B cell (primary cell): ENCODE measurements at places on chromosomes 5 and 9. TPM values are rescaled to one million over a fixed set of nuclear protein-coding genes. Genes with fewer than 3 reads are reported as not detected.

DNA sequence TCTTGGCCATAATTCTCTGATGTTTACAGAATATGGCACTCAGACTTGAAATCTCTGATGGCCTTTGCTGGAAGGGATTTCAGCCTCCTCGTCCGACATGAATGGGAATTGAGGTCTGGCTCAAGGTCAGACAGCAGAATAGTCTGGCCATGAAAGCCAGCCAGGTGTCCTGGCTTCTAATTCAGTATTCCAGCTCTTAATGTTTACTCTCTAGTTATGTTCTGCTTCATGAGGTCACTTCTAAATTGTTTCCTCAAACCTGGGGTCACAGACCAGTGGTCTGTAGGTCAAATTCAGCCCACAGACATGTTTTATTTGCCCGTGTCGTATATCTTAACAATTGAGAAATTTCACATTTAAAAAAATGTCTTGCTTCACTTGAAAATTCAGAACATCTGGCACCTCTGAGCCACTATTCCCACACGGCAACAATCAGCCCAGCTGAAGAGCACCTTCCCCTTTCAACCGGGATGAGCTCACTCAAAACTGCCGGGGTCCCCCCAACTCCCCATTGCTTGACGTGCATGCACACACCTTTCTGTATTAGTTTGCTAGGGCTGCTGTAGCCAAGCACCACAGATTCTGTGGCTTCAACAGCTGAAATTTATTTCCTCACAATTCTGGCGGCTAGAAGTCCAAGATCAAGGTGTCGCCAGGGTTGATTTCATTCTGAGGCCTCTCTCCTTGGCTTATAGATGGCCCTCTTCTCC is 243.5 kb downstream of the ENC1 start:
- H3K27ac ChIP-seq, result no peak overlapping the region
- DNase-seq, result no peak
- H3K27me3 ChIP-seq, result no peaks in the 10 kb centered on the region
- H3K4me3 ChIP-seq, result no peak overlapping the region

The CAMK2A gene
- total RNA-seq, result not detected in 2 replicates

GRCh38 chr9:109002141-109002540 is 11.2 kb downstream of the CTNNAL1 start:
- H3K27ac ChIP-seq, result no peak overlapping the region
- no peak overlapping the region for H3K4me3 ChIP-seq
- DNase-seq, result no peak
- no peaks in the 10 kb centered on the region for H3K27me3 ChIP-seq
- no peaks in the 10 kb centered on the region for H3K4me1 ChIP-seq

- no peaks in the 10 kb centered on the region for H3K4me1 ChIP-seq
- H3K36me3 ChIP-seq, result no peaks in the 10 kb centered on the region
- H3K4me3 ChIP-seq, result no peak overlapping the region
- DNase-seq, result no peak
- H3K27ac ChIP-seq, result no peak overlapping the region
Observed at GRCh38 chr9:108389056-108389455, 466.7 kb downstream of the ACTL7B start.

The IFNB1 gene
- not detected in 2 replicates for total RNA-seq

- DNase-seq, result no peak
- no peaks in the 10 kb centered on the region for H3K36me3 ChIP-seq
- H3K27me3 ChIP-seq, result no peaks in the 10 kb centered on the region
- no peak overlapping the region for H3K27ac ChIP-seq
Observed at GRCh38 chr5:83815661-83816060, 95.0 kb upstream of the HAPLN1 start.

DNA sequence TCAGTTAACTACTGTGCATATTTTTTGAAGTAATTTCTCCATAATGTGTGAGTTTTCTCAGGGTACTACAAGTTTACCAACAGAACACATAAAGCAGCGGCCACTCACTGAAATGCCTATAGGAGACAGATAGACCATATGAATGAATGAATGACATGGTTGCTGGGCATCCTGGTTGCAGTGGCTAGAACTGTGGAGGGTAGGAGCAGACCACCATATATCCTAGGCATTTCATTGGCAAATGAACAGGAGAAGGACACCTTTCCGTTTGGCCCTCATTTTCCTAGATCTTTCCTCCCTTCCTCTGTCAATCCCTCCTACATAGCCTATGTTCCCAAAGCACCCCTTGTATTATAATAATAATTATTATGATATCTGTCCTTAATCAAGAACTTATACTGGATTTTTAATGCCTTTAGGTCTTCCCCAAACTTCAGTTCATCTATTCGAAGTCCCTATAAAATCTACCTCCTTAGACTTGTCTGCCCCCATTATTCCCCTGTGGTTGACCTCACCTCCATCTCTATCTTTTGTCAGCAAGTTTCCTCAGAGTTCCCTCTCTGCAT is 472.2 kb downstream of the RAB3C start:
- H3K4me1 ChIP-seq, result no peaks in the 10 kb centered on the region
- no peaks in the 10 kb centered on the region for H3K36me3 ChIP-seq
- no peak overlapping the region for H3K4me3 ChIP-seq
- no peak overlapping the region for H3K27ac ChIP-seq
- no peak for DNase-seq

GRCh38 chr9:136705564-136705963 is 6.8 kb upstream of the DIPK1B start:
- peaks cover 26% of the 10 kb centered on the region for H3K4me1 ChIP-seq
- DNase-seq, result no peak
- H3K4me3 ChIP-seq, result no peak overlapping the region

DNA sequence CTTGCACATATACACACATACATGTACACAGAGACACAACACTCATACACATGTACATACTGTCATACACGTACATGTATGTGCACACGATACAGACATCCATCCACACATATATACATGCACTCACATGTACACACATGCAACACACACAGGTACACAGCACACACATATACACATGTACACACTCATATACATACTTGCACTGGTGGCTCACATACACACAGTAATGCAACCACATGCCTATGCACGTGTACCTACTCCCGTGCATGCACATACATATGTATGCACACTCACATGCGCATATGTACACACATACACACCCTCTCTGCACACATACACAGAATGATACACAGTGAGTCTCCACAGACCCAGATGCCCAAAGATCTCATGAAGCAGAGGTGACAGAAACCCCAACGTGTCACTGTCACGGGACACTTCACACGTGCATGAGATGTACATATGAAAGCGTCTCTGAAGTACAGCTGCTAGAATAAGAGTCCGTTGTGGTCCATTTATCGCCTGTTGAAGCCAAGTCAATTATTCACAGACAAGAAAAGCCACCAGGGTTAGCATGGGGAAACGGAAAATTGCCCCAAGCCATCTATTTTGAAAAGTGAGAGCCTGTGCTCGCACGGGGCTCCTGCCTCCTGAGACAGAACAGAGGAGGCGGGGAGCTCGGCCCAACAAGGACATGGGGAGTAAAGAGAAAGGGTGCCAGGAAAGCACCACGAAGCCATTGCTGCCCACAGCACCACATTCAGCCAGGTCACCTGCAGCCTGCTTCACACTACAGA is 24.9 kb downstream of the LPCAT1 start:
- peak overlapping the region; percentile 96 for H3K27ac ChIP-seq
- peaks cover 100% of the 10 kb centered on the region for H3K4me1 ChIP-seq
- DNase-seq, result peak; percentile 84
- no peaks in the 10 kb centered on the region for H3K36me3 ChIP-seq
- H3K27me3 ChIP-seq, result no peaks in the 10 kb centered on the region
- H3K4me3 ChIP-seq, result no peak overlapping the region

GRCh38 chr9:112378328-112379176 is 1.4 kb upstream of the HSDL2 start:
- H3K4me1 ChIP-seq, result peaks cover 25% of the 10 kb centered on the region
- H3K36me3 ChIP-seq, result no peaks in the 10 kb centered on the region
- H3K4me3 ChIP-seq, result peak overlapping the region; percentile 92
- DNase-seq, result peak; percentile 23

The OR1J2 gene
- not detected in 2 replicates for total RNA-seq

The SEMA5A gene
- not detected in 2 replicates for total RNA-seq

DNA sequence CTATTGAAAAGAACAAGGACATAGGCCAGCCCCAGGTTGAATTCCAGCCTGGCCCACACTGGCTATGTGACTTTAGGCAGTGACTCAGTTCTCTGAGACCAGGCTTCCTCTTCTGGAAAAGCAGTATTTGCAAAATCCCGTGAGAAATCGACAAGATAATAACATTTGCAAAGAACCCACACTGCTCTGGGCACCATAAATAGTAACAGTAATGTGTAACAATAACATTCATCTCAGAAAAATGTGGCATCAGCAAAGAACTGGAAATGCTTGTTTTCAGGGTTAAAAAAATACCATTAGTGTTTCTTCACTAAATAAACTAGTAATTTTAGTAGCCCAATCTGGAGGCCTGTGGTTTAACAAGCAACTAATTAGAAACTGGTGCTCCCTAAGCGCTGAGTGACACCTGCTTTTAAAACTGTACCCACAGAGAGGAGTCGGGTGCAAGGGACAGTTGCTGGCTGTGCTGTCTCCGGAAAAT is 148.4 kb downstream of the TTLL11 start:
- DNase-seq, result no peak
- H3K36me3 ChIP-seq, result no peaks in the 10 kb centered on the region
- H3K4me3 ChIP-seq, result no peak overlapping the region

The NACC2 gene
- total RNA-seq, result 1.9 and 2.2 TPM in 2 replicates

GRCh38 chr5:160237571-160238093 is 8.3 kb downstream of the FABP6 start:
- no peak overlapping the region for H3K4me3 ChIP-seq
- no peak for DNase-seq
- no peaks in the 10 kb centered on the region for H3K27me3 ChIP-seq
- H3K27ac ChIP-seq, result no peak overlapping the region
- no peaks in the 10 kb centered on the region for H3K36me3 ChIP-seq

GRCh38 chr5:156399323-156399722 is 72.4 kb downstream of the SGCD start:
- no peak for DNase-seq
- no peak overlapping the region for H3K27ac ChIP-seq
- H3K27me3 ChIP-seq, result no peaks in the 10 kb centered on the region
- peaks cover 10% of the 10 kb centered on the region for H3K4me1 ChIP-seq
- H3K36me3 ChIP-seq, result no peaks in the 10 kb centered on the region

- H3K36me3 ChIP-seq, result no peaks in the 10 kb centered on the region
- H3K27me3 ChIP-seq, result no peaks in the 10 kb centered on the region
- H3K27ac ChIP-seq, result no peak overlapping the region
- H3K4me3 ChIP-seq, result no peak overlapping the region
- H3K4me1 ChIP-seq, result no peaks in the 10 kb centered on the region
Observed at GRCh38 chr5:68500813-68501212, 285.3 kb downstream of the PIK3R1 start.

- no peak for DNase-seq
- no peak overlapping the region for H3K27ac ChIP-seq
- H3K36me3 ChIP-seq, result no peaks in the 10 kb centered on the region
Observed at GRCh38 chr5:128480906-128481633, 57.0 kb downstream of the FBN2 start.

GRCh38 chr5:36614657-36615308 is 8.4 kb downstream of the SLC1A3 start:
- H3K4me1 ChIP-seq, result no peaks in the 10 kb centered on the region
- no peak for DNase-seq
- peaks cover 3% of the 10 kb centered on the region for H3K27me3 ChIP-seq
- no peak overlapping the region for H3K4me3 ChIP-seq
- no peak overlapping the region for H3K27ac ChIP-seq

GRCh38 chr5:139481122-139481533 is 1.4 kb downstream of the STING1 start:
- no peaks in the 10 kb centered on the region for H3K36me3 ChIP-seq
- H3K27me3 ChIP-seq, result no peaks in the 10 kb centered on the region
- no peak overlapping the region for H3K4me3 ChIP-seq

DNA sequence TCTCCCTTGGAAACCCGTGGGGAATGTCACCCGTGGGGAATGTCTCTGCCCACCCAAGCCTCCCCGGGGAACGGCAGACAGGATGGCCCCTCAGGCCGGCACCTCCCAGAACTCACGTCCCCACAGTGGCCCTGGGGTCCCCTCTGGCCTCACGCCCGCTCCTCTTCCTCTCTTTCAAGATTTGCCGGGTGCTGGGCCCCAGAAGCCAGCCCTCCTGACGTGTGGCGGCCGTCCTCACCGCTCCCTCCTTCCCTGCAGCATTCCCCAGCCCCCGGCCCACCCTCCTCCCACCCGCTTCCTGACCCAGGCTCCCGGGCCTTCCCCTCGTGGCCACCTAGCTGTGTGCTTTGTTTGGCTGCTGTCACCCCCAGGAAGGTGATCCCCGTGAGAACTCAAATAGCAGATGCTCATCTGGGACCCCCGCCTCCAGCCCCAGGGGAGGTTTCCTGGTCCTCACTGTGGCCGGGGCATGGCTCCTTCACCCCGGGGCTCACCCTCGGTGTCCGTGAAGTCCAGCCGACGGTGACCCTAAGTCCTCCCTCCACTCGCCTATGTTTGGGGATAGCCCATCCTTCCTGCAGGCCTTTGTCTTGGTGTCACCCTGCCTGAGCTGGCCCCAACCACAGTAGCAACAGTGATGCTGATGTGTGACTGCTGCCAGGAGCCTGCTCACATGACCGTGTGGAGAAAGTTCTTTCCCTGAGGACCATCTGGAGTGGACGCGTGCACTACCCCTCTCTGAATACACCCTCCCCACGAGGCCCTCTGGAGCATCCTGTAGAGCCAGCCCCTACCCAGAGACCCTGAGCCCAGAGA is 163.3 kb upstream of the IER5L start:
- peaks cover 9% of the 10 kb centered on the region for H3K4me1 ChIP-seq
- DNase-seq, result no peak
- no peak overlapping the region for H3K4me3 ChIP-seq
- H3K27me3 ChIP-seq, result peaks cover 17% of the 10 kb centered on the region

The BHMT2 gene
- total RNA-seq, result not detected in 2 replicates

- no peaks in the 10 kb centered on the region for H3K4me1 ChIP-seq
- no peak for DNase-seq
- H3K4me3 ChIP-seq, result no peak overlapping the region
- no peak overlapping the region for H3K27ac ChIP-seq
Observed at GRCh38 chr5:158084292-158084691, 225.3 kb upstream of the CLINT1 start.

The SH3GL2 gene
- not detected in 2 replicates for total RNA-seq

DNA sequence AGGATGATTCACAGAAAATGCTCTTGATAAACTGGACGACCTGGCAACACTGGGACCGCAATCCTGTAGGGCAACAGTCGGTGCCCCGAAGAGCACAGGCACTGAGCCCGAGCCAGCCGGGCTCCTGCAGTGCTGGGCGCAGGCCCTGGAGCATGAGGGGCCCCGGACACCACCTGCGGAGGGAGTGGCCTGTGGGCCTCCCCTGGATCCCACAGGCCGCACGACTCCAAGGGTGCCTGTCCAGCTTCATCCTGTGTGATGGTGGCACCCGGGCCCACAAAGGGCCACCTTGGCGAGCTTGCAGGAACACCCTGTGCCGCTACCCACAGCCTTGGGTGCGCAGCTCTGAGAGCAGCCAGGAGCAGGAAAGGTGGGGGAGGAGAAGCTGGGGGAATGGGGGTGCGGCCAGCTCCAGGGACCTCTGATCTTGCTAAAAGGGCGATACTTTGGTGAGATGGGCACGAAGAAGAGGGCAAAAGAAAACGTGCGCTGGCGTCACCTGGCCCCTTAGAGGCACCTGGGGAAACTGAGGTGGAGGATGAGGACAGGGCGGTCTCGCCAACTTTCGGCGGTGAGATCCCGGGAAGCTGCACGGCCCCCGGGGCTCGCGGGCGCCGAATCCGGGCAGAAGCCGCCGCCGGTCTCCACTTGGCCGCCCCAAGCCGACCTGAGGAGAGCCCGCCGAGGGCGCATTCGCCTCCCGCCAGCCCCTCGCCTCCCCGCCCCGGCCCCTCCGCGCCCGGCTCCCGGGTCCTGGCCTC is 722 bp downstream of the TBC1D9B start:
- H3K4me3 ChIP-seq, result peak overlapping the region; percentile 40
- H3K27ac ChIP-seq, result no peak overlapping the region
- no peaks in the 10 kb centered on the region for H3K27me3 ChIP-seq
- H3K4me1 ChIP-seq, result peaks cover 13% of the 10 kb centered on the region
